ENCODE measurements at places on chromosomes 11 and 22.

DNA sequence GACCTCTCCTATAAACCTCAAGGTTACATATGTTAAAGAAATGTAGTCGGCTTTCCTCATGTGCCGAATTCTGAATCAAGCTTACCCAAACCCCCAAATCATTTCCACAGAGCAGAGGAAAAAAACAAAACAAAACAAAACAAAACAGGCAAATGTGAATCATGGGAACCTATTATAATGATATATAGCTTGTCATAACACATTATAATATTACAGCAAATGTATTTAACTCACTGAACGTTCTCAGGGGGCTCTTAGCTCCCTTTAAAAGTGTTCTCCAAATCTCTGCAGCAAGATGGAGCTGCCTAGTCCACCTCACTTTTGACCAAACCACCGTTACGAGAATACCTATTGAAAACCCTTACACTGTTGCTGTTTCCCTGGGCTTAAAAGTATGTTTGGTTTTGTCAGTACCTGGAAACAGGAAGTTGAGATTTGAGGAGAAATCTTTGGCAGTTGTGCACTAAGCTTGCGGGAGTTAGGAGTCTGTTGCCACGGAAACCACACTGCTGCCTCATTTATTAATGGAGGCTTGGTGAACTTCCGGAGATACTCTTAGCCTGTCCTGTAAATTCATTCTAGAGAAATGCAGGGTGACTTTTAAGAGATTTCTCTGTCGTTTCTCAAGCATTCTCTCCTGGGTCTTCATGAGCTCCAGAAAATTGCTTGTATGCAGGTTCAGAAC is 167.0 kb upstream of the RASSF10 start:
- DNase-seq = no peak

DNA sequence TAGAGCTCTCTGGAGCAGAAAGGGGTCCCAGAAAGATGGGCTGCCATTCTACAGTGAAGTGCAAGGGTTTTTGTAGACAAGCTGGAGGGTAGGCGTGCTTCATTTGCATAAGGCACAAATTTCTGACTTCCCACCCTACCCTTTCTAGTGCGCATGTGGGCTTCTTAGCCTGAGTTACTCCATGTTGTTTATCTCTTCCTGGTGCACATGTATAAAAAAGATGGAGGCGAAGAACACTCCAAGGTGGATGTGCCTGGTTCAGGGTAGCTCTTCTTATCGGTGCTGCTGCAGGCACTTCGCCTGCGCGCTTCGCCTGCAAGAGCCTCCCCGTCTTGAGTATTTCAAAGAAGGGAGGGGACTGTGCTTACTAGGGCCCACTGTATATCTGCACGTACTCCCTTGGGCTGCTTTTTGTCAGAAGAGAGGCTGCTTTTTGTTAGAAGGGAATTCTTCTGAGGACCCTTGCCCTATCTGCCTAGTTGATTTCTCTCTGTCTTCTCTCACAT is 1047.3 kb upstream of the CNTN5 start:
- DNase-seq = no peak

DNA sequence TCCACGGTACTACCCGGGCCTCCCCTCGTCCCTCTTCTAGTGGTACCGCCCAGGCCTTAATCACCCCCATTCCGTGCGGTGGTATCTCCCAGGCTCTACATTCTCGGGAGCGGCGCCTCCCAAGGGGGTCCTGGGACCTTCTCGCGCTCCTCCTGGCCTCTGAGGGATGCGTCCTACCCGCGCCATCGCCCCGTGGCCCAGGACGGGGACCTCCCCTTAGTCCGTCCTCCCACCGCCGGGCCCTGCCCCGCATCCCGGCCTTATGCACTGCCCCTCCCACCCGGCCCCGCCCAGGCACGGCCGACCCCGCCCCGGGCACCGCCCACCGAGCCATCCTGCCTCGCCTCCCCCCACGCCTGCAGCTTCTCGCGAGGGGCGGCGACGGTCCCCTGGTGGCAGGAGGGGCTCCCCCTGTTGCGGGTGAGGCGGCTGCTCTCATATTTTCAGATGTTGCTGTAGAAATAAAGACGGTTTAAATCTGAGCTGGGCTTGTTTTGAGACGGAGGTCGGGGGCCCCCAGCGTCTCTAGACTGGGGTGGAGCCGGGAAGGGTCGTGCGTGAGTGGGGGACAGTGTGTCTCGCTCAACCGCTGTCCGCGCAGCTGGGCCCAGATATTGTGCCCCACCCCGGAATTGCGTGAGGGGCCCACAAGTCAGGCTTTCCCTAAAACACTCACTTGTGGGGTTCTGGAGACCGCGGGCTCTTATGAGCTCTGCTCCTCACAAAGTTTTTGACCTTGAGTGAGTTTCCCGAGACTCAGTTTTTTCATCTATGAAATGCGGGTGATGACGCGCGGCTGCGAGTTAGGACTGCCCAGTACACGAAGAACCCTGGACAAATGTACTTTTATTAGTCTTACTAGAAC is 828 bp upstream of the RAB1B start:
- DNase-seq = peak; percentile 99

DNA sequence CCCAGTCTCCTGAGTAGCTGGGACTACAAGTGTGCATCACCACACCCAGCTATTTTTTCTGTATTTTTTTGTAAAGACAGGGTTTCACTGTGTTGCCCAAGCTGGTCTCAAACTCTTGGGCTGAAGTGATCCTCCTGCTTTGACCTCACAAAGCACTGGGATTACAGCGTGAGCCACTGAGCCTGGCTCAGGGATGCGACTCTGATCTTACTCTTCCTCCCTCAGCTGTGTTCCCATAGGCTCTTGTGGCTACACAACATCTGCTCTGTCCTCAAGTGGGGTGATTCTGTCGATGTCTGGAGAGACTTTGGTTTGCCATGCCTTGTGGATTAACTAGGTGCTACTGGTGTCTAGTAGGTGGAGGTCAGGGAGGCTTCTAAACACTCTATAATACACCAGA is 127.0 kb upstream of the SERPIND1 start:
- no peak for DNase-seq

DNA sequence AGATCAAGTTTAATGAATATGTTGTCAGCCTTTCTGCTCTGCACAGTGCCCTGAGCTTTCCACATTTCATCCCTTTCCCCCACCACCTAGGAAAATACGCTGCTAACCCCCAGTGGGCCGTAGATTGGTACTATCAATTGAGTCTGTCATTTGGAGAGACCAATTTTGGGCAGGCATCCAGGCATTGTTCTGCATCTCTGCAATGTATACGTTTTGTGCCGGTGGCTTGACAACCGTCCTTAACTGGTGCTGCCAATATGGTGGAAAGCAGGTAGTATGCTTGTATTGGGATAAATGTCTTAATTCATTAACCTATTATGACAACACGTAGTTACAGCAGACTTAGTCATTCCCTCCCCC is 1.3 kb downstream of the ELMOD1 start:
- no peak for DNase-seq

DNA sequence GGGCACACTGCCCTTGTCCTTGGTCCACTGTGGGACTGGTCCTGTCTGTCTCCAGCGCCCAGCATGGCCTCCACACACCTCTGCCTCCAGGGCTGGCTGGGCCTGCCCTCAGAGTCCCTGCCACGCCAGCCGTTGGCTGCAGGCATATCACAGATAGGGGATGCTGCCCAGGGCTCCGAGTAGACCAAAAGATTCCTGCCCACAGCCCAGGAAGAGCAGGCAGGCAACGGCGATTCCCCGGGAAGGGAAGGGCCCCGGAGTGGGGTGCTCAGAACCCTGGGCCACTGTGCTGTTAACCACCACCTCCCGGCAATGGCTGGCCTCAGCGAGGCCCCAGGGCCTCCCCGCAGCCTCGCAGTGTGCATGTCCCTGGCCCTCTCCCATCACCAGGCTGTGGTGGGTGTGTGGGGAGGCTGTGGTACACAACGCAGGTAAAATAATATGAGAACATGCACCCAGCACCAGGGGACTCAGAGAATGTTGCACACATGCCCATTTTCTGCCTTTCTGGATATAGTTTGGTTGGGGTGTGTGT is 2.2 kb downstream of the IFITM5 start:
- peak; percentile 51 for DNase-seq

- no peak for DNase-seq
Observed at GRCh38 chr22:46777609-46777970, 15.1 kb downstream of the TBC1D22A start.

- no peak for DNase-seq
Observed at GRCh38 chr11:46505741-46506482, 87.9 kb downstream of the AMBRA1 start.

- DNase-seq = peak; percentile 84
Observed at GRCh38 chr11:86456075-86456939, 81.6 kb downstream of the CCDC81 start.

DNA sequence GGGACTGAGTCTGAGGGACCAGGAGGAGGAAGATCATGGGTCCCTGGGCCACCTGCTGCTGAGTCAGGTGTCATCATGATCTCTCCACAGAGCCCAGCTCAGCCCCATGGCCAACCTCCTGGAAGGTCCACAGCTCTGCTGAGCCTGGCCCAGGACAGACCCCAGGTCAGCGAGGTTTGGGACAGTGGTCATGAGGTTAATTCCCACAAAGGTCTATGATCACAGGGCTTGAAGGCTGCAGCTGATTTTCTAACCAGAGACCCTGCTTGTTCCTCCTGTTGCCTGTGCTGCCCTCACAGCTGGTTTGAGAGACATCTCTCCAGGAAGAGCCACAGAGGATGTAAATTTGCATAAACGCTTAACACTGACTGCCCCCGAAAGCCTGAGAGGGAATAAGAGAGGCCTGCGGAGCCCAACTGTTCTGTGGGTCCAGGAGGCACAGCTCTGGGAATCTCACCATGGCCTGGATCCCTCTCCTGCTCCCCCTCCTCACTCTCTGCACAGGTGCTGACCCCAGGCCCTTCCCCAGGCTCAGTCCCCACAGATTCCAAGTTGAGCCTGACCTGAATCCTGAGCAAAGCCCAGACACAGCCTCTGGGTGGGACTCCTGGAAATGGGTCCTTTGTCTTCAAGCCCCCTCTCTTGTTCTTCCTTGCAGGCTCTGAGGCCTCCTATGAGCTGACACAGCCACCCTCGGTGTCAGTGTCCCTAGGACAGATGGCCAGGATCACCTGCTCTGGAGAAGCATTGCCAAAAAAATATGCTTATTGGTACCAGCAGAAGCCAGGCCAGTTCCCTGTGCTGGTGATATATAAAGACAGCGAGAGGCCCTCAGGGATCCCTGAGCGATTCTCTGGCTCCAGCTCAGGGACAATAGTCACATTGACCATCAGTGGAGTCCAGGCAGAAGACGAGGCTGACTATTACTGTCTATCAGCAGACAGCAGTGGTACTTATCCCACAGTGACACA is 102.8 kb downstream of the GGTLC2 start:
- no peak for DNase-seq

All from H7 (cell line).